ENCODE measurements at places on chromosomes 6 and 20.

DNA sequence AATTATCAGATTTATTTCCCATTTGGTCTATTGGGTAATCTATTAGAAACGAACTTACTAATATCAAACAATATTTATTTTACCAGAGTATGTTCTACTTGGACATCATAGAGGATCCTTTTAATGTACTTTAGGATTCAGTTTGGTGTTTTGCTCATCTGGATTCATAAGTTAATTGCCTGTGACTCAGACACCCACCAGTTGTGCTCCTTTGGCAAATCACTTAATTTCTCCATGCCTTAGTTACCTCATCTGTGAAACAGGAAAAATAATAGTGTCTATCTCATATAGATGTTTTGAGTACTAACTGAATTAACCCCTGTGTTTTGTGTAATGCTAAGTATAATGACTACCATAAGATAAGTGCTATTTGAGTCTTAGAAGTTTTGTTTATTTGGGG, 292.1 kb downstream of the LAMA2 start:
- no peak for DNase-seq

DNA sequence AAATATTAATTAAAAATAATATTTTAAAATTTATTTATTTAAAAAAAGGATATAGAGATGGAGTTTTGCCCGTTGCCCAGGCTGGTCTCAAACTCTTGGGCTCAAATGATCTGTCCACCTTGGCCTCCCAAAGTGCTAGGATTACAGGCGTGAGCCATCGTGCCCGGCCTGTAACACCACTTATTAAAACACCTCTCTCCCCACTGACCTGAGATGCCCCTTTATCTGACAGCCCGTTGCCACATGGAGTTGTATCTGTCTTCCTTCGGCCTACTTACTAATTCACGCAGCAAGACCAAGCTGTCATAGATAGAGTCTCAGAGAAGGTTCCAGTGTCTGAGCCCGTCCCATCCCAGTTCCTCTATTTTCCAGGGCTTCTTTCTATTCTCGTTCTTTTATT, 30.7 kb downstream of the KIF25 start:
- no peak for DNase-seq

DNA sequence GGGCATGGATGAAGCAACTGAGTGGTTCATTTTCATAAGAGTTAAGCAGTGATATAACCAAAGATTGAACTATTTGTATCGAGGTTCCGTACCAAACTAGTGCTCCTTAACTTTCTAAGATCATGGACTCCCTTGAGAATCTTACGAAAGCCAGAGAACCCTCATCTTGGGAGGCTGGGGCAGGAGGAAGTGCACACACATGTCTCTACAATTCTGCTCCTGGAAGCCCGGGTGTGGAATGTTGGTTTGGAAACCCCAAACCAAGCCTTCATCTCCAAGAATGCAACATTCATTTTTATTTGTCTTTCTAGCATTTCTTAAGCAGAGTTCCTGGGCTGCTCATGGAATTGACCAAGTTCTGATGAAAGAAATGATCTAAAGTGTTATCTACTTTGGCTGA, 250.5 kb upstream of the PRND start:
- DNase-seq, result no peak

DNA sequence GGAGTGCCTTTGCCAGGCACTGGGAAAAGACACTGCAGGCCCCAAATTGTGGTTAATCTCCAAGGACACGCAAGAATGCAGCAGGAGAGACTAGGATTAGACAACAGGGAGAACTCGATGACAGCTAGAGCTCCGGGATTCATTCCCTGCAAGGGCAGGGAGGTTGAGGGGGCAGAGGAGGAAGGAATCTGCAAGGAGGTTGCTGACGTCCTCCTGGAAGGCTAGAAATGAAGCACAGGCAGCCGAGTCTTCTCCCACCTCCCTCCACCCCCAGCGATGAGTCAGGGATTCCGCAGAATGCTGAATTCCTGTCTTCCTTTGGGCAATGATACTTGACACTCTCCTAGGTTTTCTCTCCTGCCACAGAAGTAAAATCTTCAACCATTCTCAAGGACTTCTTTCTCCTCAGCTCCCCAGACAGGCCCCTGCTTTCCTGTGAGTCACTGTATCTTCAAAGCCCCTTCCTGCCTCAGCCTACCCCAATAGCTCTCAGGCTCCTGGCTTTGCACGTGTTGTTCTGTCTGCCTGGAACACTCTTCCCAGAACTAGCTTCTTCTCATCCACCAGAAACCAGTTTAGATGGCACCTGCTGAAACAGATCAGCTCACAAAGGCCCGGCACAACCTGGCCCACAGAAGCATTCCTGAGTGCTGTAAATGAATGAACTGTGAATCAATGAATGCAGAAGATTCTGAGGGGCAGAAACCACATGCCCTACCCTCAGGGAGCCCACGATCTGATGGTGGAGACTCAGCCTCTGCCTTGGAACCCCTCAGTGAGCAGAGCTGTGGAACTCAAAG, 85.6 kb downstream of the MRPL14 start:
- DNase-seq, result peak; percentile 64

- no peak for DNase-seq
Measured at GRCh38 chr6:107304421-107305025, 154.8 kb downstream of the PDSS2 start.

- no peak for DNase-seq
Measured at GRCh38 chr6:37174515-37175331, 4.8 kb downstream of the PIM1 start.

DNA sequence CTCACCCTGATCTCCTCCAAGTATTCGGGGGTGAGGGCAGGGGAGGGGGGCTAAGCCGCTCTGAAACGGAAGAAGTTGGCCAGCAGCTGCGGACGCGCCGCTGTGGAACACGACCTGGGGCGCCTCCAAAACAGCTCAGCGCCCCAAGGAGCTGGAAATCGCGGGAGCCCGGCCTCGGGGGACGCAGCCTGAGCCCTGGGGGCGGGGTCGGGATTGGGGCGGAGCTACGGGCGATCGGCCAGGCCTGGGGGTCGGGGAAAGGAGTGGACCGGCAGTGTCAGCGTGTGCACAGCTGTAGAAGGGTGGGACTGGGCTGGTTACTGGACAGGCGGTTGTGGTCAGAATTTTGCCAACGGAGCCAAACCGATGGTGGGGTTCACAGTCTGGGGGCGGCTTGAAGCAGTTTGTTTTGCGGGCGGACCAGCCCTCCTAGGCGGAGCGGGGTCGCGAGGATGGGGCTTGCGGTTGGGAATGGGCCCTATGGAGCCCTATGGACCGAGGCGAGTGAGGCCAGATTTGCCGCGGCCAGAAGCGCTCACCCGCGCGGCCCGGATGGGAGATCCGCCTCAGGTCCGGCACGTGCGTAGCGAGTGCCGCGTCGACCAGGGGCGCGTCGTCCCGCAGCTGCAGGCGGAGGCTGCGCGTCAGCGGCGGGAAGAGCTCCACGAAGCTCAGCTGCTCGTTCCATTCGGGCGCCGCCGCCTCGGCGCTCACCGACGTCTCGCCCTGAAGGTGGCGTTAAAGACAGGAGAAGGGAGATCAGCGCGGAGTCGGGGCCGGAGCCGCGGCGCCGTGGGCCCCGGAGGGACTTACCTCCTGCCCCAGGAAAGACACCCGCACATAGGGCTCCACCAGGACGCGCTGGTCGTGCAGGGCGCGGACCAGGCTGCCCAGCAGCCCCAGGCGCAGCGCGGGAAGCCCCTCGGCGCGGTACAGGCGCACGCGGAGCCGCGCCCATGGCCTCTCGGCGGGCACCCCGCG, 14.3 kb upstream of the SPAG4 start:
- DNase-seq, result peak; percentile 85

DNA sequence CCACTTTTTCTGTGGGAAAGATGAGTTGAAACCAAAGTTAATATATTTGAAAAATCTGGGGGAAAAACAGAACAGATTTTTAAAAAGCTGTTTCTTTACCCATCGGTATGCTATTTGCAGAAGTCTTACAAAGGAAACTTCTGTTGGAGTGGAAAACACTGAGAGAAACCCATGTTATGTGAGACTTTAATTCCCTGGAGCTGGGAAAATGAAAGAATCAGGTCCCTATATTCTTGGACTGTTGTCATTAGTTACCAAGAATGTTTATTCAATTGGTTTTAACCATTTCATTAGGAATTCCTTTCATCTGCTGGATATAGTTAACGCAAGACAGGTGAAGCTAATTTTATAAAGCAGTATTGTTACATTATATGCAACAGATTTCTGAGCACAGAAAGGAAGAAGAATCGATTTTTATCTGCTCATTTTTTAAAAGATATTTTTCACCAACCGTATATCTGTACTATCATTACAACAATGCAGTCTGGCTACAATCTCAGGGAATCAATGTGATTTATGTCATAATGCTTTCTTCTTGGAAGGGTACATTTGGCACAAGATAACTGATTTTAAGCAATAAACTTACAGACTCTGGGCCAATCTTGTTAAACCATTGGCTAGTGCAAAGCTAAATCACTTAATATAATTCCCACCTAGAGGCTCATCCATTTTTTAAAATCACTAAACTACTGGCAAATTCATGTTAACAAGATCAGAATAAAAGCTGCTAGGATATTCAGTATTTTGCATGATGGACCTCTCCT, 170.0 kb downstream of the MOXD1 start:
- no peak for DNase-seq

Measured in suppressor macrophage treated with lipopolysaccharide for 4 hours (primary cell).